Hematopoietic multipotent progenitor cell treated with erythropoietin and hydrocortisone succinate and interleukin-3 and kit ligand, for 4 days (in vitro differentiated cells): ENCODE measurements at places on chromosomes 1 and 21.
A peak's percentile ranks its signal among the peaks of the same experiment; 100 is the strongest.

DNA sequence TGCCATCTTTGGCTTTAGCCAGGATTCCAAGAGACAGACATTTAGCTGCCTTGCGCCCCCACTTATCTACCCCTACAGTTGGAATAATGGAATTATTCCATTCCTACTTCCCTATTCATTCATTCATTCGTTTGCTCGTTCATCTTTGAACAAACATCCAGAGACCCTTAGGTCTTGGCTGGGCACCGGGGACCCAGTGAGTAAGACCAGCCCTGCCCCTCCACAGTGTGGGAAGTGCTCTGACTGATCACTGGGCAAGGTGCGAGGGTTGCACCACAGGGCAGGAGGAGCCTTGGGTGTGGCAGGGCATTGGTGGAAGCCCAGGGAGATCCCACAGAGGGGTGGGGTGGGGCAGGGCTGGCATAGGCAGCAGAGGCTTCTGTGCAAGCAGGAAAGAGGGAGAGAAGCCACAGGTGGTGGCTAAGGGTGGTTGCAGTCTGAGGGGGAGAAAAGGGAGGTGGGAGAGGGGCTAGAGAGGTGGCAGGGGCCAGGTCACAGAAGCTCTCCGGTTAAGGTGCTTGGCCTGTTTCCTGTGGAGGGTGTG, 35.0 kb upstream of the TMEM61 start:
- peak; percentile 17 for DNase-seq

DNA sequence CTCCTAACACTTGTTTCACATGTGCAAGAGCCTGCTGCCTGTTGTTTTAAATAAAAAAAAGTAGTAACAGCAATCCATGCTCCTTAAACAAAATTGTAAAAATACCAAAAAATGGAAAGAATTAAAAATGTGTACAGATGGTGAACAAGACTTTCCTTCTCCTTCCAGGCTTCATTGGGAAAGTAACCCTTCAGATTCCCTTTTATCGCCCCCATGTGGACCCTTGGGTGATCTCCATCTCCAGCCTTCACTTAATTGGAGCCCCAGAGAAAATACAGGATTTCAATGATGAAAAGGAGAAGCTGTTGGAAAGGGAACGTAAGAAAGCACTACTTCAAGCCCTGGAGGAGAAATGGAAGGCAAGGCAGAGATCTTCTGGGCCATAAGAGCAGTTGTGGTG, 14.2 kb downstream of the VPS13D start:
- DNase-seq: peak; percentile 45

- DNase-seq: peak; percentile 31
These were observed 22.9 kb downstream of the MEGF6 start for GRCh38 chr1:3588395-3588794.

- DNase-seq: no peak
These were observed 46.6 kb downstream of the TENT5C start for GRCh38 chr1:117652421-117652820.

- DNase-seq: no peak
These were observed 17.2 kb downstream of the BSND start for GRCh38 chr1:55015731-55016620.

- no peak for DNase-seq
These were observed 352.0 kb downstream of the NUF2 start for GRCh38 chr1:163673759-163674151.

- DNase-seq: peak; percentile 28
These were observed 18.7 kb downstream of the LRRC8D start for GRCh38 chr1:89839516-89839915.

- DNase-seq: peak; percentile 67
These were observed 46.8 kb downstream of the PTPRU start for GRCh38 chr1:29282924-29283803.
